ENCODE measurements at places on chromosomes 4 and X.

- no peak for DNase-seq
Observed at GRCh38 chrX:68822641-68823410, 6.0 kb upstream of the EFNB1 start.

GRCh38 chrX:39595977-39596376 is 501.8 kb downstream of the BCOR start:
- DNase-seq = no peak

DNA sequence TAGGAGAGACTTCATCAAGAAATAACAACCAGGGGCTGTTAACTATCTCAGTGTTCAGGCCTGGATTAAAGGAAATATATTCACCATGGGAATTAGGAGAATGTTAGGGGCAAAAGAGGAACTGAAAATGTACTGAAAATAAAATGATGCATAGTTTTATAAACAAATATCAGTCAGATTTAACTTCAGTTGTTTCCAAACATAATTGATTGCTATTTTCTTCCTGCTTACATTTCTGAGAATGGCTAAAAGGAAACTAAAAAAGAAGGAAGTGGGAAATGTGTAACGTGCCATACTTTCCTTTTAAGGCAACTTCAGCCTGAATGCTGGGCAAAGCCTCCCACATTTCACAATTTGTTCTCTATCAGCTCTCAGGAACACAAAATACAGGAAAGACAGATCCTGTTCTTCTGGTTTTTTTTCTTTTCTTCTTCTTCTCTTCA is 178.1 kb downstream of the MAML3 start:
- DNase-seq = no peak

DNA sequence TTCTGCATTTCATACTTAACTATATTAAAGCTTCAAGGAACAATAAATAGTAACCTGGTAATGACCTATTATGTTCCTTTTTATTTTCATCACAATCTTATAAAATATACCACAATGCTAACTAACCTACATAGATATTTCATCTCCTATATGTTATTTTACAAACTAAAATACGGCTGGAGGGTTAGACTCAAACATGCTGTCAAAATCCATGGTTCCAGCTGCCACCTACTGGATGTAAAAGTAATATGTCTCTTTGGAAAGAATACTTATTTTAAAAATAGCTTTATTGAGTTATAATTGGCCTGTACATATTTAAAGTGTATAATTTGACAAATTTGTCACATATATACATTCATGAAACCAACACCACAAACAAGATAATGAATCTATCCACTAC is 15.0 kb downstream of the RGN start:
- DNase-seq = no peak

- no peak for DNase-seq
Observed at GRCh38 chr4:76156635-76157034, 8.4 kb upstream of the NUP54 start.

DNA sequence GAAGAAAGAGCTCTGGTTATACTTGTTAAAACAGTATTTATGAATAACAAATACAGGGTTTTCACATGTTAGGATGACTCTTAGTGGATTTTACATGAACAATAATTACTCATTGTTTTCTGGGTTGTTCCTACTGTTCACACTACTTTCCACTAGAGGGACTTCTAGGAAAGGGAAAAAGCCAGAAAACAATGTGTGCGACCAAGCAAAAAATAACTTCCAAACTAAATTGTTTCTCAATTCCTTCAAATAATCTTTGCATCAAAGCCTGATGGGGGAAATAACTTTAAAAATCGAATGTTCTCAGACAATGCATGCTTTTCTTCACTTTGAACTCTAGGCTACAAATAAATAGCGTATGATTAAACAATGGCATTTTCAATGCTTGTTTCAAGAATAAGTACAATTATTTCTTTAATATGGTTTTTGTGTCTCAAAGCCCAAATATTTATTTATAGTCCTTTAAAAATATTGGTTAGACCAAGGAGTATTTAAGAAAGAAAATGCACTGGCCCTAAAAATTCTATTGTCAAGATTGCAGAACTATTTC is 72.1 kb upstream of the ETNPPL start:
- DNase-seq = no peak

DNA sequence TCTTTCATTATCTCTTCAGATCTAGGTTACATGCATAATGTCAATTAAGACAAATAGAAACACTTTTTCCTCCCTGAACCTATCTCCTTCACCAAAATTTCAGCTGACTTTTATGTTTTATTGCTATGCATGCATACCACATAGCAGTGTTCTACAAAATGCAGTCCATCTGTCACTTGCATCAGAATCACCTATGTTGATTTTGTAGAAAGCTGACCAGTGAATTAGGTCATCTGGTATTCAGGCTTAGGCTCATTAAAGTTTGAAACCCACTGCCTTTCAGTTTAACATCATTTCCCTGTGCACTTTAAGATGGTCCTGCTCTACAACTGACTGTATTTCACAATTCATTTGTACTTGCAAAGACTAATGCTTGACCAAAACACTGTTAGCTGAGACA is 277.9 kb downstream of the CFAP299 start:
- no peak for DNase-seq
